ENCODE measurements at places on chromosomes 12 and 14.
A peak's percentile ranks its signal among the peaks of the same experiment; 100 is the strongest.

DNA sequence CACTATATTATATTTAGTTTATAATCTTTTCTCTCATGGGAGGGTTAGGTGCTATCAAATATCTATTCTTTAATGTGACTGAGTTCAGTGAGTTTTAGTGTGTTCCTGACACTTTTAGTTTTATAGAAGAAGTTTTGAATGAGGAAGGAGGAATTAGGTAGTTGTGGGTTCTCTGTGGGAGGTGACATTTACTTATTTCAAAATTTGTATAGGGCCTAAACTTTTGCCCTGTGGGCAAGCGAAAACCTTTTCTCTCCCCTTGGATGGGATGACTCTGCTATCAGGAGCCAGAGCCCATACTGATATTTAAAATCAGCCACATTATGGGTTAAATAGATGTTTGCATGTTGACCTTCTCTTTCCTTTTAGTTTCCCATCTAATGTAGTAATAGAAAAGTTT, 43.6 kb downstream of the SPATS2 start:
- DNase-seq: no peak

DNA sequence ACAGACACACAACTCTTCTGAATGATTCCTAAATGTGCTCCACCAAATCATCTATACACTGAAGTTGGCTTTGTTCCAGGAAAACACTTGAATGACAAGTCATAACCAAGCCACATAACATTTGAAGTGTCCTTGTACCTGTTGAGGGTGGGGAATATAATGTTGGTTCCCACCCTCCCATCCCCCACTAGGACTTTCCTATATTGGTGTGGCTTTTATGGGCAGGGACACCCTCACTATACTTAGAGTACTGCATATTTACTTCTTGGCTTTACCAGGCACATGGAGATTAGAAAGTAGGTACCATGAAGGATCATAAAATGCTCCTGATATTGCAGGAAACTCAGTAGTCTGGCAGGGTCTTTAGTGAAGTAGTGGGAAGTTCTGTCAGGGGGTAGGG, 9.7 kb upstream of the BHLHE41 start:
- no peak for DNase-seq

- DNase-seq: peak; percentile 33
These were observed 187.7 kb downstream of the PHETA1 start for GRCh38 chr12:111181143-111181726.

- DNase-seq: no peak
These were observed 24.3 kb downstream of the NCOR2 start for GRCh38 chr12:124543052-124543589.

DNA sequence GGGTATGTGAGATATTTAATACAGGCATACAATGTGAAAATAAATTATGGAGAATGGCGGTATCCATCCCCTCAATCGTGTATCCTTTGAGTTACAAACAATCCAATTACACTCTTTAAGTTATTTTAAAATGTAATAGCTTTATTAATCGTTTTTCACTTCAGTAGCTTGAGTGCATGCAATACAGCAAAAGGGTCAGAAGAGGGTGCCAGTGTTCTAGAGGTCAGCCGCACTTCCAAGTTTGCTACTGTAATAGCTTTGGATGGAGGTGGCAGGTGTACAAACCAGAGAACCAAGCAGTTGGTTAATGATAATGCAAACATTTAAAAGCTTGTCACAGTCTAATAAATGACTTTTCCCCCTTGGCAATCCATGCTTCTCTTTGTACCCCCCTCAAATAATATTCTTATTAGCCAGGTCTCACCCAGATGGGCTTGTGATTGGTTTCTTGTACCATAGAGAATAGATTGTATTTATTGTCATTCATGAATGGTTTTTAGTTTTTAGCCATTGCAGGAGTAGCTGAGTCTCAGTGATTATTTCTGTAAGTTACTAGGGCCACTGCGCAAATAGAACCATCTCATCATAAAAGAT, 127.0 kb downstream of the ERC1 start:
- DNase-seq: peak; percentile 54

- no peak for DNase-seq
These were observed 28.6 kb downstream of the TPH2 start for GRCh38 chr12:71967211-71967610.

DNA sequence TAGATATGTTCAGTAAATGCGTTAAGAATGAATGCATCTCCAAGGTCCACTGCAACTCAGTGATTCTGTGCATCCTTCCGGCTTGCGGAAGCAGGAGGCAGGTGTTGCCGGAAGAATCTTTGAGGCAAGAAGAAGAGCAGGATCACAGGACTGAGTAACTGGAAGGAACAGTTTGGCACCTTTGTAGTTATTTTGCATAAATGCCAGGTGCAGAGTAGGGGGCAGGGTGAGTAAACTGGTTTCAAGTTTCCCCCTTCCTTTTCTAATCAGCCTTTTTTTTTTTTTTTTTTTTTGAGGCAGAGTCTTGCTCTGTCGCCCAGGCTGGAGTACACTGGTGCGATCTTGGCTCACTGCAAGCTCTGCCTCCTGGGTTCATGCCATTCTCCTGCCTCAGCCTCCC, 22.3 kb downstream of the DYRK4 start:
- no peak for DNase-seq

GRCh38 chr12:12432364-12432763, 75.5 kb downstream of the BORCS5 start:
- DNase-seq: no peak

DNA sequence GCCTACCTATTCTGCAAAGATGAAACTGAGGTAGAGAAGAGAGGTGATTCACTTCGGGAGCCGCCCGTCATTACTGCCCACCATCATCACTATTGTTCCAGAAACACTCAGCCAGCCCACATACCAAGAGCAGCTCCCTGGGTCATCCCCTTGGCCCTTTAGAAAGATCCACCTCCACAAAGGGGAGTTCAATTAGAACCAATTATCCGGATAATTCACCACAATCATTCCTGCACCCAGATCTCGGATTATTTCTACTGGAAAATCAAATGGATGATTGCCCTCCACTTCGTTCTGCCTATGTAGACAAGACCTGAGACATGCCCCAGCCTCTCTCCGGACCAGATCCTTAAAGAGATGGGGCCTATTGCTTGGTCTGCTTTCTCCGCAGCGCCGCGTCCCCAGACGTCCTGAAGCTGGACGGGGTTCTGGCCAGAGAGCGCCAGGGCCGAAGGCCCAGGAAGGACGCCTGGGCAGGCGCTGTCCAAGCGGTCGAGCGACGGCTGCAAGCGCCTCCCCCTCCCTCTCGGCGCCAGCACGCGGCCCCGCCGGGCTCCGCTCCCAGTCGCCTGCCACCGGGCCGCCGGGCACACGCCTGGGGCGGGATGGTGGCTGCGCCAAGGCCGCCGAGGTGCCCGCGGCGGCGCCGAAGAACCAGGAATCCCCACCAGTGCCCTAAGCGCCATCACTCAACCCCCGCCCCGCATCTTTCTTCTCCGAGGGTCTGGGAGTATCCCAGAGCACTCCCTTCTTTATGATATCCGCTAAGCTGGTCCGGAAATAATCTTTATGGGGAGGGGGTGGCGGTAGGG, 1.3 kb upstream of the ASCL1 start:
- no peak for DNase-seq

DNA sequence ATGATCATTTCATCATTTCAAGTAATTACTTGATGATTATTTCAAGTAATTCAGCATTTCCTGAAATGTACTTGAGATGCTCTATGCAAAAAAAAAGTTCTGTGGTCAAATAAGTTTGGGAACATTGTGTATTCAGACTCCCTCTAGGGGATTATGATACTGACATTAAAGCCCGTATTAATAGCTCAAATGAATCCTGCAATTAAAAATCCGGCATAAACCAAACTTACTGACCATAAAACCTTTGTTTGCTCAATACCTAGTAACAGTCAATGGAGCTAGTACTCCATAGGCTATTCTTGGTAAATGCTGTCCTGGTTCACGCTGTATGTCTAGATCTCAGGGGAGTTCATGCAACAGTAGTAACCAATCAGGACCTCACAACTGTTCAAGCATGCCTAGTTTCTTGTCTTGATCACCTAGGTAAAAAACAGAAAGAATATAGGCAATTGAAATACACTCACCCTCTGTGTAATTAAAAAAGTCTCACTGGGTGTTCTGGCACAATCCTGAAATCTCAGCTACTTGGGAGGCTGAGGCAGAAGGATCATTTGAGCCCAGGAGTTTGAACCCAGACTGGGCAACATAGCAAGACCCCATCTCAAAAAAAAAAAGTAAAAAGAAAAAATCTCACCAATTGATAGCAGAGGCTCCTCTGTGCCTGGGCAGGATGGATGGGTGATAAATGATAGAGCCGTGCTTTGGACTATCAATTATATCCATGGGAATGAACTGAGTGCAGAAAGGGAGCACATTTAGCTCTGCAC, 14.1 kb downstream of the ALDH1L2 start:
- DNase-seq: no peak

DNA sequence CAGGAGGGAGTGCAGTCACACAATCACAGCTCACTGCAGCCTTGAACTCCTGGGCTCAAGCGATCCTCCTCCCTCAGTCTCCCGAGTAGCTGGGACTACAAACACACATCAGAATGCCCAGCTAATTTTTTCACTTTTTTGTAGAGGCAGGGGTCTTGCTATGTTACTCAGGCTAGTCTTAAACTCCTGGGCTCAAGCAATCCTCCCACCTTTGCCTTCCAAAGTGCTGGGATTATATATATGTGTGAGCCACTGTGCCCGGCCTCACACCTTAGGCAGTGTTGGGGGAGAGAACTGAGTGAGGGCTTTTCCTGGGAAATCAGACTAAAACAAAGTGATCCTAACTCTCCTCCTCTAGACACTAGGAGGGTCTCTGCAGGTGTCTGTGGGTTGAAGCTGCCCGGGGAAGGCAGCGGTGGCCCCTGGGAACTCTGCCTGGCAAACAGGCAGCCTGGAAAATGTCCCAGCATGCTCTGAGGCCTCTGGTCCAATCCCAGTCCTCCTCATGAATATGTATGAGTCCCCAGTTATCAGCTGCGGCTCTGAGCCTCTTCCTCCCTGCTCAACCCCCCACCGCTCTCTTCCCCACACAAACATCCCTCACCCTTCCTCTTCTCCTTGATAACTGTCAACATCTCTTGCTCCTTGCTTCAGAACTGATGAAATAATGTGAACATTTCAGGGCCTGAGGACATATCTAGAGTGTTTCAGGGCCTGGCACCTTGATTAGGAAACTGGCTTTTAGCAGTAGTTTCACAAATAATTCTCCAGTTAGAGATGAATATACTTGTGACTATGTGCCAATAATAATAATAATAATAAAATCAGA, 7.9 kb upstream of the NAA25 start:
- DNase-seq: peak; percentile 65

DNA sequence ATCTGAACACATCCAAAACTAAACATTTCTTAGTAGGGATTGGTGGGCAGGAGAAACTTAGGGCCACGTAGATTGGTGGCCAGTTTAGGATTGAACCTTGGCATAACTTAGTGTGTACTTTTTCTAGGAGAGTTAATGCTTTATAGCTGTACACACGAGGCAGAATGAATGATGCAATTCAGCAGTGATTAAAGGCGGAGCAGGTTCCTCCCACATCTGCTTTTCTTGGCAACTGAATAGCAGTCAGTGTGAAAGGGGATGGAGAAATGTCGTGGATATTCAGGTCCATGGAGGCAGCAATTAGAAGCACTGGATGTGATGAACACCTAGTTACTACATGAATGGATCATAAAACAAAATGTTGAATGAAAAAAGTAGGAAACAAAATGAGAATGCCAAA, 493.8 kb downstream of the FUT8 start:
- DNase-seq: no peak

- no peak for DNase-seq
These were observed 78.4 kb upstream of the EEA1 start for GRCh38 chr12:93007544-93007943.
